ELR (cell line): ENCODE measurements at places on chromosomes 11 and 22.

DNA sequence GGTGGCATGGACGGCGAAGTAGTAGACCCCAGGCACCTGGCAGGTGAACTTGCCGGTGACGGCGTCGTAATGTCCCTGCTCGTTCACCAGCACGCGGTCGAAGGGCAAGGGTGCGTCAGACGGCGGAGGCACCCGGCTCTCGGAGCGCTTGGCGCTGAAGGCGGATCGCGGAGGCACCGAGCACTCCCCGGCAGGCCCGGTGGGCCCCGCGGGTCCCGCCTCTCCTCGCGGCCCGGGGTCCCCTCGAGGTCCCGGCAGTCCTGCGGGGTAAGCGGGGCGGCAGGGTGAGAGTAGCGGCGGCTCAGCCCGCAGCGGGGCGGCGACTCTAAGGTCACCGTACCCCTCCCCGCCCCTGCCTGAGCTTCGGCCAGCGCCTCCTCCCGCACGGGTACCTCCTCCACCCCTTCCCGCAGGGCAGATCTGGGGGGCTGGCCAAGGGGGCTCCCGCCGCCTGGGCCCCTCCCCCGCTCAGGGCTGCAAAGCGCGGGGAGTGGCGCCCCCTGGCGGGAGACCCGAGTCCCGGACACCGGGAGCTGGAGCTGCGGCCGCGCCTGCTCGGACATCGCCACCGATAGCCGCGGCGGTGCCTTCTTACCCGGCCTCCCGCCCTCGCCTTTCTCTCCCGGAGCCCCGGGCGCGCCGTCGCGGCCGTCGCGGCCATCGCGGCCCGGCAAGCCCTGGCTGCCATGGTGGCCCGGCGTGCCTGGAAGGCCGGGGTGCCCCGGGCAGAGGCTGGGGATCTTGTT lies 921 bp downstream of the C1QTNF5 start:
- peak; percentile 62 for DNase-seq

- no peak for DNase-seq
These were observed 48.2 kb upstream of the OR5P2 start for GRCh38 chr11:7844986-7845385.

GRCh38 chr11:125262194-125262829 lies 97.8 kb downstream of the PKNOX2 start:
- no peak for DNase-seq

GRCh38 chr11:13062115-13062514 lies 53.0 kb downstream of the RASSF10 start:
- DNase-seq = no peak

DNA sequence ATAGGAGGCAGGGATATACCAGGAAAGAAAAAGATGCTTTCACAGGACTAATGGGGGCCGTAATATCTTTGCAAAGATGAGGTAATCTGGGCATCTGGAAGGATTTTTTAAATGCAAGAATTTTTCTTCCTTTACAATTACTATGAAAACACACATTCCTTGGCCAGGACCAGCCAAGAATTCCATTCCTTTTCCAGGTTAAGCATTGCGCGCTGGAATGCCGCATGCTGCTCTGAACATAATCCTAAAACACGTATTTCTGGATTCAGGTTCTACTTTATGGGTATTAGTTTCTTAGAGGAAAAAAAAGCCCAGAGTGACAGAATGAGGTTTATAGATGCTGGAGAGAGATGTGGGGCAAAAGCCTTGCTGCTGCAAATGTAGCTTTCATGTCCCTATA lies 99.4 kb upstream of the SORL1-AS1 start:
- no peak for DNase-seq

- no peak for DNase-seq
These were observed 68.4 kb downstream of the ADAMTS15 start for GRCh38 chr11:130516554-130517505.

- DNase-seq = no peak
These were observed 2.7 kb upstream of the RAG1 start for GRCh38 chr11:36565031-36565610.

- no peak for DNase-seq
These were observed 5.9 kb downstream of the FHIP1B start for GRCh38 chr11:6228520-6228919.

DNA sequence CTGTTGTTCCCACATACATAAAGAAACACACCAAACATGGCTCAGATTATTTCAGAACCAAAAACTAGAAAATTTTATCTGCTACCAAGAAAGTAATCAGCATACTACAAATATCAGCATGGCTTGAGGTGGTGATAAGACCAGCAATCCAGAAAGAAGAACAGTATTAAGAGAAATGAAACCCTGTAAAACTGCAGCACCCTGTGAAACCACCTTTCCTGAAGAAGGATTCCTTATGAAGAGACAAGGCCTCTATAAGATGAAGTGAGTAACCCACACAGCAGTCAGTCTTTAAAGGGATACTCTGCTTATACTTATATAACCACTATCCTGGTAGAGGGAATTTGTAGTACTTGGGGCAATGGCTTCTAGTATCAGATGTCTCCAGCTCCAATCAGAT lies 49.9 kb downstream of the RSF1 start:
- no peak for DNase-seq

GRCh38 chr22:42473484-42474193 lies 41.4 kb upstream of the NFAM1 start:
- peak; percentile 75 for DNase-seq

GRCh38 chr11:59206635-59207034 lies 6.1 kb downstream of the MPEG1 start:
- peak; percentile 58 for DNase-seq

DNA sequence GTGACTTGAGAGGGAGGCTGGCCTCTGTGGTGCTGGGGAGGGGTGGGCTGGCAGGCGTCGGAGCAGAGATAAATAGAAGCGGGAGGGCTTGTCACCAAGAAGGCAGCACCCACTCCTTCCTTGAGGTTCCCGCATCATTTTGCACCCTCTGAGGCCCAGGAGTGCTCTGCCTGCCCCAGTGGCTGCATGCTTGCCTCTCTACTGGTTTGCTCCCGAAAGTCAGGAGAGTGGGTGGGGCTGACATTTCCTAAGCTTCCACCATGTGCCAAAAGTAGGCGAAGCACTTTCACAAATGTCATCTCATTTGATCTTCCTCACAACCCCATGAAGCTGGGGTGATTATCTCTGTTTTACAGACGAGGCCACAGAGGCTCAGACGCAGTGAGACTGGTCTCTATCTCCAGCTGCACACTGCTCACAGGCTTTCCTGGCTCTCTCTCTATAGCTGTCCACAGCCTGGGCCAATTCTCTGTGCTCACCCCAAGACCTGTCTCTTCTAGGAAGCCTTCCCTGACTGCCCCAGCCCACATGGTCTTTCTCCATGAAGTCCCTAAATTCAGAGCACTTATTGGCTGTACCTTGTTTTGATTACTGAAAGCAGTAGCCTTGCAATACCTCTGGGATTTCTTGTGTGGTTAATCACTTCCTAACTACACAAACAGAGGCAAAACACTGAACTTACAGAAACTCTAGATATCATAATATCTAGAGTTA lies 2.6 kb upstream of the UCP3 start:
- DNase-seq = no peak

- peak; percentile 97 for DNase-seq
These were observed 90.1 kb downstream of the ETS1 start for GRCh38 chr11:128497061-128497775.

- no peak for DNase-seq
These were observed 13.3 kb upstream of the TNNT3 start for GRCh38 chr11:1906181-1906580.

- peak; percentile 85 for DNase-seq
These were observed 4.4 kb upstream of the WEE1 start for GRCh38 chr11:9568854-9569587.

DNA sequence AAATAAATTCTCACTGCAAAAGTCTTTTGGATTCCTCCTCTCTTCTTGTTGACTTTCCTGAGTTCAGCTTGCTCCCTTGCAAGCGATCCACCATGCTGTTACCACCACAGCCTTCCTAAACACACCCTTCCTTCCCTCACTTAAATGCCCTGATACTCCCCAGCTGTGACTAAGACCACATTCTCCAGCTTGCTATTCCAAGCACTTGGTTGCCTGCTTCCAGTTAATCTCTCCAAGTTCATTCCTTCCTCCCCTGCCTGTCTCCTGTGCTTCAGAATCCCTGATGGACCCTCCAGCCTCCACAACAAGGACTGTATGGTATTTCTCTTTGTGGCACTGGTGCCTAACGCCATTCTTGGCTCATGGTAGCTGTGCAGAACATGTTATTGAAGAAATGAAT lies 603.9 kb upstream of the CADM1 start:
- no peak for DNase-seq

GRCh38 chr22:20591660-20592310 lies 84.4 kb downstream of the MED15 start:
- DNase-seq = no peak

DNA sequence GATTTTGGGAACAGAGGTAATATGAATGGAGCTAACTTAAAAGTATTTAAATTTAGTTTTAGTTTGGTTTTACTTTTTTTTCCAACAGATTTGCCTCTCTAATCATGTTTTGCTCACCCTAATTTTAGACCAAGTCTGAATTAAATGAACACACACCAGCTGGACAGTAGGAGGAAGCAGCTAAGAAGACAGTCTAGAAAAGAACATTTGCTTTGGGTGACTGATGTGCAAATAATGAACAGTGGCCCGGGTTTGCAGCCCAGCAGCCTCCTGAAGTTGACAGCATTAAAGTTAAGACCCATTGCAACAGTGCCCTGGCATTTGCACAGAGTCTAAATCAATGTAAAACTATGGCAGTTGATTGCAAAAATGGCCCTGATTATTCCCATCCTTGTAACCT lies 66.4 kb upstream of the SORL1 start:
- DNase-seq = no peak

GRCh38 chr11:76672431-76673175 lies 2.1 kb upstream of the LRRC32 start:
- DNase-seq = no peak

DNA sequence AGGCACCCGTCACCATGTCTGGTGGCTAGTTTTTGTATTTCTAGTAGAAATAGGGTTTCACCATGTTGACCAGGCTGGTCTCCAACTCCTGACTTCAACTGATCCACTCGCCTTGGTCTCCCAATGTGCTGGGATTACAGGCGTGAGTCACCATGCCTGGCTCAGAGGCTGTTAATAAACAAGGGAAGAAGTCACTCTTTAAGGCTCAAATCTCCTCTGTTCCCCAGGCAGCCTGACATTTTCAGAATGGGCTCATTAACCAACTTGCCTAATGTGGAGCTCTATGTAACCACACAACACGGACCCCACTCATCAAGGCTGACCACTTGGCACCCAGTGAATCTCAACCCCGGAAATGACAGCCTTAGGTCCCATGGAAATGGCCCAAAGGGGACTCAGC lies 24.1 kb downstream of the APOL3 start:
- peak; percentile 59 for DNase-seq

DNA sequence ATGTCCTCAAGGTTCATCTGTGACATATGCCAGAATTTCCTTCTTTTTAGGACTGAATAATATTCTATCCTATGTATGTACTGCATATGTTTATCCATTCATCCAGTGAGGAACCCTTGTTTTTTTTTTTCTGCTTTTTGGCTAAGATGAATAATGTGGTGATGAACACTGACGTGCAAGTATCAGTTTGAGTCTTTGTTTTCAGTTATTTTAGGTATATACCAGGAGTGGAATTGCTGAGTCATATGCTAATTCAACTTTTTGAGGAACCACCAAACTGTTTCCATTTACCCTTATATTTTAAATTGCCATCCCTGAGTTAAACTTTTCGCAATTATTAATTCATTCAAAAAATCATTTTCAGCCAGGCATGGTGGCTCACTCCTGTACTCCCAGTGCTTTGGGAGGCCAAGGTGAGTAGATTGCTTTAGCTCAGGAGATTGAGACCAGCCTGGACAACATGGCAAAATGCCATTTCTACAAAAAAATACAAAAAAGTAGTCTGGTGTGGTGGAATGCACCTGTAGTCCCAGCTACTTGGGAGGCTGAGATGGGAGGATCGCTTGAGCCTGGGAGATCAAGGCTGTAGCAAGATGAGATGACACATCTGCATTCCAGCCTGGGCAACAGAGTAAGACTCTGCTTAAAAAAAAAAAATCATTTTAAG lies 64.2 kb downstream of the MICAL2 start:
- peak; percentile 84 for DNase-seq

DNA sequence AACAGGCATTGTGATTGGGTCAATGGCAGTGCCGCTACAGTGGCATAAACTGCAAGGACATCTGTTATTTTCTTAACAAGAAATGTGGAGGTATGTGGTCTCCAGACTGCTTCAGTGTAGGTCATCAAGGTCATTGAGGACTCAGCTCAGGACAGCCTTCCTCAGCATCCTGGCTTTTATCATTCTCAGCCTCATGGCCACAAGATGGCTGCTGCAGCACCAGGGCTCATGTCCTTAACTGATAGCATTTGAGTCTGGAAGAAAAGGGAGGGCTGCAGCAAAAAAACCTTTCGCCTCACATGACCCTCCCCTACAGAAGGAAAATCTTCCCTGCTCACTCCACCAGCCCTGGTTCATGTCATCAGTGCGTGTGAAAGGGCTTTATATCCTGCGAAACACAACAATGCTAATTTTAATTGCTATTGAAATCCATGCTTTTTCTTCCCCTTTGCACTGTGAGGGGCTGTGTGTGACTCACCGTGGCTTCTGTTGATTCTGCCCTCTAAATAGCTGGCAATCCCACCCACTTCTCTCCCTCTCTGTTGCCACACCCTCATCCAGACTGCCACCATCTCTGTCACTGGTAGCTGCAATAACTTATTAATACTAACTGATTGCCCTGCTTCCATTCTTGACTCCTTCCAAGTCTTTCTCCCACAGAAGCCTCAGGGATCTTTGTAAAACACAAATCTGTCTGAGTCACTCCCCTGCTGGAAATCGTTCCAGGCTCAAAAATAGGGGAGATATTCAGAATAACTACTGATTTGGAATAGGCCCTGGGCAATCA lies 43.8 kb downstream of the CHRDL2 start:
- peak; percentile 44 for DNase-seq

DNA sequence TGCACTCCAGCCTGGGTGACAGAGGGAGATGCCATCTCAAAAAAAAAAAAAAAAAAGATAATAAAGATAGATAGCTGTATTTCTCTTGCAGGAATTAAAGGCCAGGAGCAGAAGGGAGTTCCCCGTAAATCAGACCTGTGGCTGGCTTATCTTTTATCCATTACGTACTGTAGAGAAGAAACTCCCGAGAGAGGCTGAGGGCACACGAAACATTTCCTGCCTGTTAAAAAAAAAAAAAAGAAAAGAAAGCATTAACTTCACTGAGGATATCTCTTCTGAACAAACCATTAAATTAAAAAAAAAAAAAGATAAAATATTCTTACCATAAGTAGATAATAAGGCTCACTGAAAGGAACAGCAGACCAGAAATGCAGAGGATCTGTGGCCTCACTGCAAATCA lies 22.5 kb downstream of the P4HA3 start:
- DNase-seq = no peak

GRCh38 chr11:2305140-2305778 lies 3.4 kb downstream of the TSPAN32 start:
- peak; percentile 76 for DNase-seq

DNA sequence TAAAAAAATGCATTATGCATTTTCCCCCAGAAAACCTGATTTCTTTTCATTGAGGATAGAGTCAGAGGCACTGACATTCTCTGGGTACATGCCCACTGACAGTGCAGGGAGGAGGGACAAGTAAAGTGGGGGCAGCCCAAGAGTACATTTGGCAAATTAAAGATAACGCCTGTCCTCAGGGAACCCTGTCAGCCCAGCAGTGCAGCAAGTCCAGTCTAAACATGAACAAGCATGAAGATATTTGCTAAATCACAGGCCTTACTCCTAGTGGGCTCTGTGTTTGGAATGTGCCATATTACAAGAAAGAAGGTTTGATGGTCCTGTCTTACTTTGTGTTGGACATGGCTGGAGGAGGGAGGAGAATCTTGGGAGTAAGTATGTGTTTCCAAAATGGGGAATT lies 37.9 kb downstream of the AMOTL1 start:
- no peak for DNase-seq

GRCh38 chr22:38097557-38098409 lies 12.7 kb downstream of the BAIAP2L2 start:
- peak; percentile 30 for DNase-seq

GRCh38 chr11:105024394-105024793 lies 1.4 kb upstream of the CASP5 start:
- no peak for DNase-seq
